ENCODE measurements at places on chromosomes 6 and 20. TPM values are rescaled to one million over a fixed set of nuclear protein-coding genes. Genes with fewer than 3 reads are reported as not detected.

DNA sequence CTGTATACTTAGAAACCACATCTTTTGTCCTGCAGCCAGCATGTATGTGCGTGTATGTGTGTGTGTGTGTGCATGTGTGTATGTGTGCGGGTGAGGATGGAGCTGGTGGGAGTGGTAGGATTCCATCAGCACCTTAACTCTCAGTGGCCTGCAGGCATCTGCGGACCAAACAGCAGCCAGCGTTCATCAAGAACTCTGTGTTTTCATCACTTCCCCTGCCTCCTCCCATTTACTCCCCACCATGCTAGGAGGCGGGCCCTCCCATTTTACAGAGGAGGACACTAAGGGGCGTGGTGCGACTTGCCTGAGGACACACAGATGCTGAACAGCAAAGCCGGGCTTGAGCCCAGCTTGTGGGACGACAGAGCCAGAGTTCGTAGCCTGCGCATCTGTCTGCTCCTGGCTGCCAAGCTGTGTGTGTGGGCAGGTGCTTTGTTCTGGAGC is 8.9 kb downstream of the VSTM2L start:
- DNase-seq: no peak
- H3K27ac ChIP-seq: no peak overlapping the region
- no peak overlapping the region for H3K4me3 ChIP-seq
- H3K4me1 ChIP-seq: no peaks in the 10 kb centered on the region

GRCh38 chr20:45110301-45110700 is 4.7 kb downstream of the WFDC5 start:
- H3K4me3 ChIP-seq: no peak overlapping the region
- peaks cover 19% of the 10 kb centered on the region for H3K27me3 ChIP-seq
- H3K36me3 ChIP-seq: no peaks in the 10 kb centered on the region

- H3K4me3 ChIP-seq: no peak overlapping the region
- no peaks in the 10 kb centered on the region for H3K27me3 ChIP-seq
- H3K27ac ChIP-seq: no peak overlapping the region
- H3K36me3 ChIP-seq: no peaks in the 10 kb centered on the region
These were observed 62.7 kb downstream of the SLX4IP start for GRCh38 chr20:10497791-10498190.

GRCh38 chr6:28710466-28711191 is 184.9 kb downstream of the GPX5 start:
- H3K4me3 ChIP-seq: no peak overlapping the region
- H3K4me1 ChIP-seq: no peaks in the 10 kb centered on the region
- no peaks in the 10 kb centered on the region for H3K36me3 ChIP-seq
- no peaks in the 10 kb centered on the region for H3K27me3 ChIP-seq

DNA sequence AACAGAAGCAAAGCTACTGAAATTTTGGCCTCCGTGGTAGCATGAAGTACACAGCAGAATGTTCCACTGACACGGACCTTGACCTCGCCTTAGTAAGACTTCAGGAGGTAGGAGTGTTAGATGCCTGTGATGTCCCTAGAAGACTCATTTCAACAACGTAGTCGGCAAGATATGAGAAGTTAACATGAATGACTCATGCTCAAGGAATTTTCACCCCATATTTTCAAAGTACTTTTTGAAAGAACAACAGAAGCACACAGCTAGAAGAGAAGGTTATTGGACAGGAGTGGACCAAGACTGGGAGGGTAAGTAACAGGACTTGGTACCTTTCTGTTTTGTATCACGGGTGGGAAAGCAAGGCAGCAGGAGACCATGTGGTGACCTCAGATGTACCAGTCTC is 78.0 kb downstream of the DZANK1 start:
- H3K27ac ChIP-seq: no peak overlapping the region
- no peaks in the 10 kb centered on the region for H3K27me3 ChIP-seq
- H3K4me3 ChIP-seq: no peak overlapping the region
- no peaks in the 10 kb centered on the region for H3K36me3 ChIP-seq
- H3K4me1 ChIP-seq: no peaks in the 10 kb centered on the region

- no peaks in the 10 kb centered on the region for H3K36me3 ChIP-seq
- no peak for DNase-seq
- H3K27ac ChIP-seq: no peak overlapping the region
- H3K27me3 ChIP-seq: no peaks in the 10 kb centered on the region
These were observed 737.8 kb upstream of the NRSN1 start for GRCh38 chr6:23388086-23388783.

- H3K27me3 ChIP-seq: no peaks in the 10 kb centered on the region
- H3K4me3 ChIP-seq: no peak overlapping the region
- H3K36me3 ChIP-seq: no peaks in the 10 kb centered on the region
These were observed 11.9 kb downstream of the OR12D1 start for GRCh38 chr6:29426654-29427053.

DNA sequence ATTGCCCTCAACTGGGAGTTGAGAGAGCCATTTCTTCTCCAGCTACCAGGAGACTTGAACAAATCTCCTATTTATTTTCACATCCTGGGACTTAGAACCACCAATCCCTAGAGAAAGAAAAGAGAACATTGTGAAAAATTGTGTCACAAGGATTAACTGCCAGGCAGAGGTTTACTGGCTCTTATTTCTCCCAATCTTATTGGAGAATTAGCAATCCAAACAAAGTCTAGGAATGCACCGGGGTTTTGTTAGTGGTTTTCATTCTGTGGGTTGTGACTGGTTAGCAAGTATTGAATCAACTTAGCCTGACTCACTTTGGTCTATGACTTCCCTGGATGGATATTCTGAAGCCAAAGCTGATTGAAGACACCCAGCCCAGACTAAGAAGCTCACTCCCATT is 21.2 kb upstream of the ENPP5 start:
- no peak for DNase-seq
- no peaks in the 10 kb centered on the region for H3K36me3 ChIP-seq

Gene TDRD6
- 0.07 TPM for total RNA-seq

Gene CRISP2
- total RNA-seq: not detected

Measured in Calu3 (cell line).